Common myeloid progenitor, CD34-positive (primary cell): ENCODE measurements at places on chromosomes 2 and 18.

DNA sequence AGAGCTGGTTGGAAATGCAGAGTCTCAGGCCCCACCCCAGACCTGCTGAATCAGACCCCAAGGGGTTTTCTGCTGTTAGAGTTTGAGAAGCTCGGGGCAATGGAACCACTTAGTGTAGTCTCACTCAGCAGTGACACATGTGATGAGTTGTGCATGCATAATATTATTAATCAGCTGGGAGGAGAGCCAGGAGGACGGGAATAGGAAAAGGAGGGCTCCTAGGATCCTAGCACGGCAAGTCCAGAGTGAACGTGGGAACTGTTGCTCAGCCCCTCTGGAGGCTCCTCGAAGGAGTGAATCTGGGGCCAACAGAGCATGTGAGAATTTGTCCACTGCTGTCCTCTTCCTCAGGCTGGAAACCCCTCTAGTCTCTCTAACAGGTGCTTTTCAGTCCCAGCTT, 87.1 kb downstream of the HS1BP3 start:
- DNase-seq: no peak

- no peak for DNase-seq
These were observed 61.8 kb upstream of the CHRNA1 start for GRCh38 chr2:174826051-174826450.

- DNase-seq: no peak
These were observed 142.7 kb downstream of the KLHL14 start for GRCh38 chr18:32629981-32630700.

GRCh38 chr2:47269316-47270232, 114.5 kb upstream of the STPG4 start:
- DNase-seq: no peak

DNA sequence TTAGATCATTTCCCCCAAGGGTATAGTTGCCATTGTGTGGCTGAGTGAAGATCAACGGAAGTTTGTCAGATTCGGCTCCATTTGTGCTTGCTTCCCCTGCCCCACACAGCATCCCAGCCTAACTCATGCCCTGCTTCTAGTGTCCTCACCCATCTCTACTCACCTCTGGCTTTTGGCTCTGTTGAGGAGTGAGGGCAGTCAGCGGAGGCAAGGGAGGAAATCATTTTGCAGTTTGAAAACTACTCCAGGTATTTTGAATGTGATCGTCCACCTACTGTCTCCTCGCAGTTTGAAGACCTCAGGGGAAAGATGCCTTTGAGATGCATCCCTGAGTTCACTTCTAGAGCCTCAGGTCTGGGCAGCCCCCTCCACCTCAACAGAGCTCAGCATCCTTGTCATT, 116.3 kb downstream of the FEZ2 start:
- no peak for DNase-seq

DNA sequence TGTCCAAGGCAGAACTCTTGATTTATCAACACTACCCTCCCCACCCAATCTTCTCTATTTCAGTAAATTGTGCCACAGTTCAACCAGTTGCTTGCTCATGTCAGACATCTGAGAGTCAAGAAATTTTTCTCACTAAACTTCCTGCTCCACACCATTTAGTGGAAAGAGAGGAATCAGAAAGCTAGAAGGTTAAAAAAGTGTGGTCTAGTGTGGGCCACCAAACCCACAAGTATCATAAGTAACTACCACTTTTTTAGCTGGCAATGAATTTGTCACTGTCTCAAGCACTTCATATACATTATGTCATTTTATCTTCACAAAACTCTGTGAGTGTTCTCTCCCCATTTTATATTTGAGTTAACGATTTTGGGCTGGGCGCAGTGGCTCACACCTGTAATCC, 16.6 kb upstream of the MSTN start:
- no peak for DNase-seq

- DNase-seq: no peak
These were observed 537 bp upstream of the HOXD4 start for GRCh38 chr2:176150584-176151441.

- no peak for DNase-seq
These were observed 9.4 kb upstream of the COLEC11 start for GRCh38 chr2:3585261-3586109.

DNA sequence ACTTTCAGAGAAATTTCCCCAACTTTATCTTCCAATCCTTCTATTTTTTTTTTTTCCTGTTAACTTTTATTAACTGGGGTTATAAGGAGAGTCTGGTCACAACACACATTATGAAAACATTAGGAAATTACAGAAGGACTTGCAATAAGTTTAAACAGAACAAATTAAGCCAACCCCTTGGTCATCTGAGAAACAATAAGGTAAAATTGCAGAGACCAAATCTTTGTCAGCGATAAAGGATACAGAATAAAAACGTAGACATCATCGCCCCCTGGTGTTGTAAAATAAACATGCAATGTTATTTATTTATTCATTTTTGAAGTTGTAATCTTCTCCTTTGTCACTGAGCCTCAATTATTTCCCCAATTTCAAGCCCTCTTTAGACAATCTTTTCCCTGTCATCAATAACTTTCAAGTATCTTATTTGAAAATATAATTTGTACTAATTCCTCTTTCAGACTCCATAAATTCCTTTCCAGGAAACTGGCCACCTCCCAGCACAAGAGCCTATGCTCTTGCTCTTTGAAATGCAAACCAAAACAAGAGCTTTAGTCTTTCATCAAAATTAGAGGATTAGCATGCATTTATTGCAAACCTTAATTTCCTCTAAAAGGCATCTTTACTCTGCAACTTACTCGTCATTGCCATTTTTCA, 19.5 kb downstream of the G6PC2 start:
- DNase-seq: peak; percentile 67

GRCh38 chr2:121489911-121490583, 40.6 kb upstream of the RNU4ATAC start:
- no peak for DNase-seq
